ENCODE measurements at places on chromosomes 16 and 17.
A peak's percentile ranks its signal among the peaks of the same experiment; 100 is the strongest.

GRCh38 chr17:21296097-21297025, 11.8 kb downstream of the MAP2K3 start:
- no peak for DNase-seq

- DNase-seq, result no peak
These were observed 158.4 kb upstream of the IRX3 start for GRCh38 chr16:54444851-54445458.

DNA sequence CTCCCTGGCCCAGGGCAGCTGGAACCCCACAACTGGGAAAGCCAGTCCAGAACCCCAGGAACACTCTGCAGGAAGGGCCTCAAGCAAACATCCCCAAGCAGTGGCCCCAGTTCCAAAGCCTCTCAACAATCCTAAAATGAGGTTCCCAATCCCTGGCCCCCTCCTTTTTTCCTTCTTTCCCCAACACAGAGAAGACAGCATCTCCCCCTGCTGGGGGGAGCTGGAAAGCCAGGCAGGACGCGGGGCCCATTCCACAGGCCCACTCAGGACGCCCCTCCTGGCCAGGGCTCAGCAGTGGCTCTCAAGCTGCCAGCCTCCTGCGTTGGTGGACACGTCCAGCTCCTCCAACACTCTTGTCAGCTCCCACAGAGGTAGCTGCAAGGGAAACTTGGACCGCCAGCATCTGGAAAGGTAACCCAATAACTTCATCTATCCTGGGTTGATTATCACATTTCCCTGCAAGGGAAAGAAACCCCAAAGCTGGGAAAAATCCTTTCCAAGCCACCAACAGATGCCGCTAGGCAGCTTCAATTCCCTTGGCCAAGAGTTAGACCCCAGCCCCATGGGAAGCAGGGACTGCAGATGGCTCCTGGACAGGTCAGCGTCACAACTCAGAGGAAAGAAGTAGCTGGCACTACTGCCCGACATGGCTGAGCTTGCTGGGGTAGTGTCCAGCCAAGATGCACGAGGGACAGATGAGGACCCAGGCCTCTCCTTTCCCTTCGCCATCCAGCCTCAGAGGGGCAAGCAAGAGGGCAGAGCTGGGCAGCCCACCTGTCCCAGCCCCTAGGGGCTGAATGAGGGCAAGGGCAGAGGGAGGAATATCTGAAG, 7.6 kb downstream of the HDAC5 start:
- peak; percentile 83 for DNase-seq

DNA sequence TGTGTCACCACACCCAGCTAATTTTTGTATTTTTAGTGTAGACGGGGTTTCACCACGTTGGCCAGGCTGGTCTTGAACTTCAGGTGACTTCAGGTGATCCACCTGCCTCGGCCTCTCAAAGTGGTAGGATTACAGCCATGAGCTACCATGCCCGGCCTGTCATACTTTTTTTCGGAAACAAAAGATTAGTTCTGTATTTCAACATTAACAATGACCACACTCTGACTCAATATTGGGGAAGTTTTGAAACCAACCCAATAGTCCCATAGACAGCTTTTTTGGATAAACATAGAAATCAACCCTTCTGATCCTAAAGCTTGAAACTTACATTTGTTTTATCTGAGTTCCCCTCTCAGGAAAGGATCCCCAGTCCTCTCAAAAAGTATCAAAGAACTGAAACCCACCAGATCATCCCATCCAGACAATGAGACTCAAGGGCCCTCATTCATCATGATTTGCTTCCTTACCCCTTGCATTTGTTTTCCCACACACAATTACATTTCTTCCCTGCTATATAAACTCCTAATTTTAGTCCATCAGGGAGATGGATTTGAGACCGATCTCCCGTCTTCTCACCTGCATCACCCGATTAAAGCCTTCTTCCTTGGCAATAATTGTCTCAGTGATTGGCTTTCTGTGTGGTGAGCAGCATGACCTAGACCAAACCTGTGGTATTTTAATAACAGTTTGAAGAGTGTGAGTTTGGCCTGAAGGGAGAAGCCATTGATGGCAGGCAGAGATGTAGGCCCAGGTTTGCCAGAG, 7.2 kb upstream of the AGRP start:
- no peak for DNase-seq

DNA sequence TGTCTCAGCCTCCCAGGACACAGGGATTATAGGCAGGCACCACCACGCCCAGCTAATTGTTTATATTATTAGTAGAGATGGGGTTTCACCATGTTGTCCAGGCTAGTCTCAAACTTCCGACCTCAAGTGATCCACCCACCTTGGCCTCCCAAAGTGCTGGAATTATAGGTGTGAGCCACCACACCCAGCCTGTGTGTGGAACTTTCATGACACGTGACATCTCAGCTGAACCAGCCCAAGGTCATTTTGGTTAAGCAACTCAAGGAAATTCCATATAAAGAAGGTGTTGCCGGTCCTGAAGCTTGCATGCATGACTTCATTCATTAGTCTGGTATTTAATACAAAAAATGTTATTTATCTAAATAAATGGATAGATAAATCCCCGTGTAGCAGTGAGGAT, 145.5 kb downstream of the AXIN2 start:
- no peak for DNase-seq

- peak; percentile 64 for DNase-seq
These were observed 59.3 kb downstream of the JPH3 start for GRCh38 chr16:87661561-87661960.

DNA sequence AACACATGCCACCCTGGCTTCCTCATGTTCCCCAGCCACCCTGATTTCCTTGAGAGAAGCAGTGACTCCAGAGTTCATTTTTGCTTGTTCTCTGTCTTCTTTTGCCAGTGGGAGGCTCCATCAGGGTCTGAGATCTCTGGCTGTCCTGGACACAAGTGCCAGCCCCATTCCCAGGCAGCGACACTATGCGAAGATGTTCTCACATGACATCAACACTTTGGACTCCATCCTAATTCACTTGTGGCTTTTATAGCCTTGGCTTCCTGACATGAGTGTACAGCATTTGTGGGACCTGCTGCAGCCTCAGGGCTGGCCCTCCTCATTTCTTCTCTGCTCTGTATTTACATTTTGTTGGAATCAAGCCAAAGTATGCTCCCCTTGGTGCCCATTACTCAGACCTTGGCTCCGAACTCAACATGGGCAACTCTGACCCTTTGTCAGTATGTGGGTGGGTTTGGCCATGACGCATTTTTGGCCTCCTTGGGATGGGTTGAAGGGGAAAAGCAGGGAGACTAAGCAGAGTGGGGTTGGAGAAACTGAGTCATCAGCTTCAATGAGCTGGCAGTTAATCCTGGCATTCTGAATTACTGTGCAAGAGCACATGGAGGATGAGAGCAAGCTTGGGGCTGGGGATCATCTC, 119.0 kb upstream of the EEF2KMT start:
- DNase-seq, result no peak

DNA sequence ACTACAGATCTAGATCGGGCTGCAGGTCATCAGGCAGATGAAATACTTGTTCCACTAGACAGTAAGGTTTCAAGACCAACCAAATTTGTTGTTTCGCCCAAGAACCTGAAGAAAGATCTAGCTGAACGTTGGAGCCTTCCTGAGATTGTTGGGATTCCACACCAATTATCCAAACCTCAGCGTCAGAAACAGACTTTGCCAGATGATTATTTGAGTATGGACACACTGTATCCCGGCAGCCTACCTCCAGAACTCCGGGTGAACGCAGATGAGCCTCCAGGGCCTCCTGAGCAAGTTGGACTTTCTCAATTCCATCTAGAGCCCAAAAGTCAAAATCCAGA, 14.4 kb downstream of the LRRC37B start:
- DNase-seq, result no peak

GRCh38 chr16:22857296-22858025, 43.5 kb downstream of the HS3ST2 start:
- DNase-seq, result no peak

DNA sequence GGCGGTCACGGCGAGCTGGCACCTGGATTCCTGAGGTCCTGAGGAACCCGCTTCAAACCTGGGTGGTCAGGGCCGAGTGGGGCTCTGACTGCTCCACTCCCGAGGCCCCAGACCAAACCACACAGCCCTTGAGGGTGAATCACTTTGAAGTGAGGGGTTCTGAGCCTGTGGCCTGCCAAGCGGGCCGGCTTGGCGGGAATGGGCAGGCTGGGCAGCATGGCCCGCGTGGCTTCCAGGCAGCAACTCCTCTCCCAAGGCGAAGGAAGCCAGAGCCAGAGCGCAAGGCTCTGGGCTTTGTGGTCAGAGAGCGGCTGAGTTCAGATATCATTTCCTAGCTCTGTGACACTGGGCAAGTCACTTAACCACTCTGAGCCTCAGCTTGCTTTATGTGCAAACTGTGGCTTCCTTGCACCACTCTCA, 42.7 kb downstream of the CMIP start:
- no peak for DNase-seq

DNA sequence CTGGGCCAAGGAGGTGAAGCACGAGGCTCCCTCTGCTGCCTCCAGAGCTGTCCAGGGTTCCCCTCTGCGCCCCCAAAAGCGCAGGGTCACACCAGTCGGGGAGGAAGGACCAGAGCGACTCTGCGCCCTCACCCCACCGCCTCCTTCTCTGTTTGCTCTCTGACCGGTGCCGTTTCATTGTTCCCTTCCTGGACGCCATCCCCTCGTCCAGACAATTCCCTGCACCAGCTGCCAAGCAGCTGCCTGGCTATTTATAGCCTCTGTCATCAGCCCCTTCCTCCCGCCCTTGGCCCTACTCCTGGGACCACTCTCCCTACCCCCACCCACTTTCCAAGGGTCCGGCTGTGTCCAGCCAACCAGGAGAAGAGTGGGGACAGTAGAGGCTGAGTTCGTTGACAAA, 68.8 kb upstream of the CREBBP start:
- DNase-seq, result peak; percentile 48

- DNase-seq, result no peak
These were observed 243.7 kb downstream of the FTO start for GRCh38 chr16:53947642-53948041.

DNA sequence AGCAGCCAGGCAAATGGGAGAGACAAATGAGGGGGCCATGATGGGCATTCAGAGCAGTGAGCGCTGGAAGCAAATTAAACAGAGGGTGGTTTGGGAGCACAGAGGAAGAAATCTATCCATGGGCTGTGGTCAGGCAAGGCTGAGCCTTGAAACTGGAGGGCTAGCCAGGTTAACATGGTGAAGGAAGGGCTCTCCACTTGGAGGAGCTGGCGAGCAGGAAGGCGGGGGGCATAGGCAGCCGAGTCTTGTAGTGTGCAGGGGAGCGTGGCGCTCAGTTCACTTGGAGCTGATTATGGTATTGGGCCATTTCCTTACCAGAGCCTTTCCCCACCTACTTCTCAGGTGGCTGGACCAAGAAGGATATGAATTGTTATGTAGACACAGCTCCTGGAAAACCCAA, 189.7 kb downstream of the SNX29 start:
- DNase-seq, result no peak

DNA sequence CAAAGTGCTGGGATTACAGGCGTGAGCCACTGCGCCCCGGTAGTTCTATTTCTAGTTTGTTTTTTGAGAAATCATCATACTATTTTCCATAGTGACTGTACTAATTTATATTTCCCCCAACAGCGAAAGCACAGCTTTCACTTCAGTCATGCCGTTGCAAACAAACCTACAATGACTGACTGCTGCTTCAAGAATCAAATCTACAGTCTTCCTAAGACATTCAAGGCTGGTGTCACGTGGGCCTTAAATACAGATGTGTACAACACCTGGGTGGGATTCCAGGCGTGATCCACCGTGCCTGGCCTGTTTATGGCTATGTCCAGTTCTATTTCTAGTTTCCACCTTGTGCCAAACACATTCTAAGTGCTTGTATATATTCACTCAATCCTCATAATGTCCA, 72.0 kb downstream of the ABCC6 start:
- no peak for DNase-seq

GRCh38 chr16:74556375-74556922, 50.5 kb downstream of the GLG1 start:
- DNase-seq, result peak; percentile 40

GRCh38 chr16:3347586-3347985, 8.1 kb upstream of the OR2C1 start:
- DNase-seq, result no peak

DNA sequence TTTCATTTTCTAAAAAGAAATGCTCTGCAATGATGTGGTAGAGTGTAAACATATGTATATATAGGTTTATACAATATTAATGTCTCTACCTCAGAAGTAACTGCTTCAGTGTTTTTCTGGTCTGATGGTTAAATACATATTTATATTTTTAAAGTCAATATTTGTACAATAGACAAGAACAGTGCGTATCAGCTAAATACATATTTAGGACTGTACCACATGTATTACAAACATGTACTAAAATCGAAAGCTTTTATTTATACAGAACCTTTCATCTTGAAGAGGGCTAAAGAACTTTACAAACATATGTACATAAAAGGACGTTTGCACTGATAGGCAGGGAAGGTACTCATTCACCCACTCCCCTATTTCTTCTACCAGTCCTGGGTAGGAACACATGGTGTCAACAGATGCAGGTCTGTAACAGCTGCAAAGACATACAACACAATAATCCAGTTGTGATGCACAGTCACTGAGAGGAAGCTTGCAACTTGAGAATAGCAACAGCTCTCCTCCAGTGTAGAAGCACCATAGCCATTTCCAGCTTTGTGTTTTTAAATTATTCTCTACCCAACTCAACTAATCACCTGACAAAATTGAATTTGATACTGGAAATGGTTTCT, 206.9 kb upstream of the C17orf78 start:
- DNase-seq, result no peak

DNA sequence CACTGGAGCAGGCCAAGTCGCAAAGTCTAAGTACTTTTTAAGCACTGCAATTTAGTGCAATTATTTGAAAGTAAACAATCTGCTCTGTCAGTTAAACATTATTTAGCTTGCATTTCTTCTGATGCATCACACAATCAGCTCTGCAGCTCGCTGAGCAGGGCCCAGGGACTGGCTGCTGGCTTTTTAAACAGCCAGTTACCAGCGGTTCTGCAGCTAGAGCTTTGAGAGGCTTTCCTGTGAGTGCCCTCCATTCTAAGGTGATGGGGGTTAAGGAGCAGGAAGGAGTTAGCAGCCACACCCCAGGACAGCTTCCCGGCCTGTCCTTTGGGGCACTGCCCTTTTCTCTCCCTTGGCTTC, 154.3 kb downstream of the SALL1 start:
- DNase-seq, result no peak

DNA sequence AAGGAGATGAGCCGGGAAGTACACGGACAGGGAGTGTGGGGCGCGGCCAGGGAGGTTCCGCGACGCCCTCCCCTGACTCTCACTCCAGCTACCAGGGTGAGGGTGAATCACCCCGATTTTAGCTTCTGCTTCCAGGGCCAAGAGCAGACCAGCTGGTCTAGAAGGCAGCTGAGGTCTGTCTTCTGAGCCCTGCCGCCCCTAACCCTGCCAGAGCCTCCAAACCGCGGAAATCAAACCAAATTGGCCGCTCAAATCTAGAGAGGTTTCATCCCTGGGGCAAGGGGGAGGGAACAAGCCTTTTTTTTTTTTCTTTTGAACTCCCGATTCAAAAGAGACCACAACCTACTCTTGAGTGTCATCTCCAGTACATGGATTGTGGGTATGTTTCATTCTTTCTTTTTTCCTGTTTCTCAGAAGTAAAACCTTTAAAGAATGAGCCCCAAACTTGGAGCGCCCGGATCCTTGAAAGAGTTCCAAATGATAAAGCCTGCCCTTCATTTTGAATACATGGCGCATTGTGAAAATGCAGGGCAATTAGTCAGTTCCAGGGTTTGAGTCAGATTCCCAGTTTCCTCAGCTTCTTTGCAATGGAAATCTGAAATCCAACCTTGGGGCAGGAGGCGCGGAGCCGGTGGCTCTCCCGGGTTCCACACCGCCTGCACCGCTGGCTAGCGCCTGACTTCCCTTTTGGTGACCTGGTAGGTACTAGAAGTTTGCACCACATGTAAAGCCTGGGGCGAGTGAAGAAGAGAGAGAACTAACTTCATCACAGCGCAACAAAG, 16.5 kb upstream of the ZFHX3 start:
- DNase-seq, result no peak

GRCh38 chr17:46179375-46179999, 13.7 kb downstream of the KANSL1 start:
- DNase-seq, result no peak

All from SJSA1 (cell line).